ENCODE measurements at places on chromosomes 3 and 15. TPM values are rescaled to one million over a fixed set of nuclear protein-coding genes. Genes with fewer than 3 reads are reported as not detected.

The DOCK3 gene
- total RNA-seq, result 7.8 TPM

GRCh38 chr15:69871511-69872134 lies 226.1 kb downstream of the TLE3 start:
- no peaks in the 10 kb centered on the region for H3K27me3 ChIP-seq
- no peak for ATAC-seq
- no peak overlapping the region for H3K27ac ChIP-seq
- no peaks in the 10 kb centered on the region for H3K36me3 ChIP-seq

GRCh38 chr3:45684327-45684892 lies 4.8 kb upstream of the SACM1L start:
- no peaks in the 10 kb centered on the region for H3K27me3 ChIP-seq
- peak overlapping the region; percentile 29 for H3K27ac ChIP-seq
- H3K4me1 ChIP-seq, result peaks cover 18% of the 10 kb centered on the region
- no peak for ATAC-seq
- peaks cover 15% of the 10 kb centered on the region for H3K36me3 ChIP-seq

The LSMEM2 gene
- not detected for total RNA-seq

DNA sequence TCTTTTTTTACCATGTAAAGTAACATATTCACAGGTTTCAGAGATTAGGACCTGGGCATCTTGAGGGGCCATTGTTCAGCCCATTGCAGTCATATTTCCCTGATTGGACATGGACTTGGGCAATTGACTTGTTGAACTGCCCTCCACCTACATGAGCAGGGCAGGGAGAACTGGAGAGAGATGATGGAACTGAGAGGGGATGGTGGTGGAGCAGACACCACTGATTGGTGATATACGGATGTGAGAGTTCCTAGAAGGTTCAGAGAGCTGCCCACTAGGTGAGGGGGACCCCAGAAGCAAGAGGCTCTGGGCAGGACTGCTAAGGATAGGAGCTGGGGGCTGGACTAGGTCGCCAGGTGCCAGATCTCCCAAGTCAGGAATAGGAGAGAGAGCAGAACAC lies 37.8 kb upstream of the SIAH2 start:
- no peak overlapping the region for H3K4me3 ChIP-seq
- H3K4me1 ChIP-seq, result no peaks in the 10 kb centered on the region
- no peaks in the 10 kb centered on the region for H3K36me3 ChIP-seq
- no peak for ATAC-seq

DNA sequence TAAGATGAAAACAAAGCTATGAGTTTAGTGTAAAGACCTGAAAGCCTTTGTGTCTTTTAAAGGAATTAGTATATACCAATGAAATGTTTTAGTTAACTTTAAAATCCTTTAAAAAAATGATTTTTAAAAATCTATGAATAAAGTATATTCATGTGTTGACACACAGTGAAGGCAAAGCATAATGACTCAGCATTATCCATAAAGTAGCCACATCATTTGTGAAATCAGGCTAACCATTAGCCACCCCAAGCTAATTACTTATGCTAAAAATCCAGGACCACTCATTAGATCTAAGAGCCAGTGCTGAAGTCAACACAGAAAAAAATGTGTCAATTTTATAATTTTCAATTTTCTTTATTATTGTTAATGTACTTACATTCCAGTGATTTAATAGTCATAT lies 310.2 kb downstream of the TBC1D5 start:
- no peaks in the 10 kb centered on the region for H3K36me3 ChIP-seq
- ATAC-seq, result no peak
- H3K27me3 ChIP-seq, result no peaks in the 10 kb centered on the region
- H3K4me3 ChIP-seq, result no peak overlapping the region
- no peak overlapping the region for H3K27ac ChIP-seq

The SAMD7 gene
- total RNA-seq, result not detected

GRCh38 chr15:81819924-81820635 lies 225.7 kb downstream of the MEX3B start:
- H3K36me3 ChIP-seq, result no peaks in the 10 kb centered on the region
- no peaks in the 10 kb centered on the region for H3K4me1 ChIP-seq
- peaks cover 32% of the 10 kb centered on the region for H3K27me3 ChIP-seq
- no peak for ATAC-seq

The CNTN6 gene
- total RNA-seq, result not detected

DNA sequence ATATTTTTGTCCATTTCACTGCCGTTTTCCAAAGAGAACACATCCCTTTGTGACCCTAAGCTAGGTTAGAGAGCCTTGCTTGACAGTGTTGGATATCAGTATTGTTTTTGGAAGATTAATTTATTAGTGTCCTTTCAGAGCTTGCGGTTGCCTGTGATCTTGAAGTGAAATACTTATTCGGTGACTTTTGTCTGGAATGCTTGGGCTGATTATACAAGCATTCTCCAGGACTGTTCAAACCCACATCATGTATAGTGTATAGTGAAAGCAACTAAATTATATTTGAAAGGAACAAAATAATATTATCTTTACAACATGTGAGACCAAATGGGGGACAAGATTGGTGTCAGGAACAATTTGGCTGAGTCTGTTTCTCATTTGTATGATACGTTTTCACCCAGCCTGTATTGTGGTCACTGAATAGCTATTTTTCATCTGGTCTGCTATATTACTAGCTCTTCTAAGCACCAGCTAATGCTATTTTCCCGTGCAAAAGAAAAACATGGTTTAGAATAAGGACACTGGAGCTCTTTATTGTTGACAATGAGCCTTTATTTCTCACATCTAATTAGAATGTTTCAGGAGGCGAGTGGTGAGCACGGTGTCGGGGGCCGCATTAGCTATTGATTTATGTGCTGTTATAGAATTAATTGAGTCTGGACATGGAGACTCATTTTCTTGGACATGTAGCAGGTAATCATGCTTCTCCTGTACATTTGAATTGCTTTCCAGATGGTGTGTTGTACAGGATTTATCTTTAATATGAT lies 158.1 kb downstream of the APBA2 start:
- peaks cover 30% of the 10 kb centered on the region for H3K4me1 ChIP-seq
- ATAC-seq, result no peak
- H3K4me3 ChIP-seq, result no peak overlapping the region

The NRROS gene
- total RNA-seq, result 42.3 TPM

The ATP8B4 gene
- total RNA-seq, result 26.1 TPM

Data from activated T-helper 17 cell treated with anti-CD3 and anti-CD28 coated beads, Interleukin-2, amount 50 U/mL, for 72 hours (primary cell).